ENCODE measurements at places on chromosomes 5 and 9.

DNA sequence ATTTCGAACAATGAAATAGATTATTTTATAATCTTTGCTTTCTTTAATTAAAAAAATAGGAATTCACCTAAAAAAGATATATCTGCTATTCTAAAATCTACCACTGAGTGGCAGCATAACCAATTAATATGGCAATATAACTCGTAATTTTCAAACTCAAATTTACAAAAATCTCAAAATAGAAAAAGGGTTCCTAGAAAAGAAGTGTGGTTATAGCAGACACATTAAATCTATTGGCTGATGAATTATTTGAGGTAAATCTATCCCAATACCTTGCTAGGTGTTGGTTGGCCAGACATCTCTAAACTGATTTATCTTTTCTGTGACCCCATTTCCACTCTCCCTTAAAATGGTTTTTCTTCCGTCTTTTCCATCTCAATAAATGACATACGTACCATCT lies 30.2 kb upstream of the NRG2 start:
- peak; percentile 28 for DNase-seq

- peak; percentile 4 for DNase-seq
Measured at GRCh38 chr9:123309611-123310010, 41.2 kb upstream of the STRBP start.

GRCh38 chr5:88686726-88687125 lies 196.3 kb downstream of the MEF2C start:
- no peak for DNase-seq

- no peak for DNase-seq
Measured at GRCh38 chr9:69976152-69976551, 67.5 kb upstream of the MAMDC2 start.

GRCh38 chr9:72952914-72953313 lies at the start of gene ALDH1A1:
Gene ALDH1A1, minus strand, starts transcription at chr9:72953053. Its CDS starts 53 bp downstream, at chr9:72953000.
- DNase-seq, result no peak

DNA sequence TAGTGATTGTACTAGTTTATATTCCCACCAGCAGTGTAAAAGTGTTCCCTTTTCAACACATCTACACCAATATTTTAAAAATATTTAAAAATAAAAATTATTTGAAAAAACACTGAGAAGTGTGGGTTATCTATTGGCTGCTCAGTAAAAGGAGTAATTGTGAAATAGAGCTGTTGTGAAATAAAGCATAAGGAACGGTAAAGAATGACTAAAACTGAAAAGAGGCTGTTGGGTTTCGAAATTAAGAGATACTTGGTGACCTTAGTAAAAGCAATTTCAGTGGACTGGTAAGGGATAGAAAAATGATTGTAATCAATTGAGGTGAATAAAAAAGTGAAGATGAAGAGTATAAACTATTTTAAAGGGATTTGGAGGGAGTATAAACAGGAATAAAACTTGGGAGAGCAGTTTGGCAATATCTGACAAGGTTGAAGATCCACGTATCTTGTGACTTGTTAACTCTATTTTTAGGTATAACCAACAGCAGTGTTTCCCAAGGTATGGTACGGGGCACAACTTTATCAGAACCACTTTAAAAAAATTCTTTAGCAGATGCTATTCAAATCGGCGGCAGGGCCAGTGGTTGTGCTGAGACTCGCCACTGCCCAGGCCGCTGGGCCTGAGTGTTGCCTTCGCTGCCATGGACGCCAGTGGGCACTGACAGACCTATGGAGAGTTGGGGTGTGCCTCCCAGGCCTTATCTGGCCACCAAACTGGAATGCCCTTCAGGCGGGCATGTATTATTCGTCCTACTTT lies 63.3 kb downstream of the TMEM38B start:
- no peak for DNase-seq

- DNase-seq, result no peak
Measured at GRCh38 chr5:32639943-32640342, 54.6 kb downstream of the SUB1 start.

DNA sequence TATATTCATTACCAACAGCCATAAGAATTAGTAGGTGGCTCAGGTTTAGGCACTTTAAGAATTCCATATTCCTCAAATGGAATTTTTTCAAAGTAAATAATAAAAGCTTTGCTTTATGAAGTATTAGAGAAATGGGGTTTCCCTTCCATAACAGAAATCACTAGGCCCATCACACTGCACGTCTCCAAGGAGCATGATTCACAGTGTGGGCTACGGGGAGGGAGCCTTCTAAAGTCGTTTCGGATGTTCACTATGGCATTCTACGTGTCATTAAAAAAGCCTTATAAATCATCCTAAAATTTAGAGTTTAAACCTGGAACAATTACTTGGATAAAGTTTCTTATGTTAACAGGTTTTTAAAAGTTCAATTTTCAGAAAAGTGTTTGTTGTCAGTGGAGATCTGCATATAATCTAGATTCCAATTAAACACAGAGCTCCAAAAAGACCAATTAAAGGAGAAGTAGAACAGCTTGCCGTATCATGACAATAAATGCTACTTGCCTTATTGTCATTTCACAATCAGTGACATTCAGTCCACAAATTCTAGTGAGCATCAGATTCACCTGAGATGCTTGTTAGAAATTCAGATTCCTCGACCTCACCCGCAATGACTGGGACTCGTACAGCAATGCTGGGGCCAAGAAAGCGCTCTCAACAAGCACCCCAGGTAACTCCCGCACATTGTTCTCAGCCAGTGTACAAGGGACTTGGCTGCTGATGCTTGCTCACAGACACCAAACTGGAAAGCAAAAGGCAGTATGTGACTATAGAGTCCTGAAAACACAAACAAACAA lies 115.7 kb downstream of the NFIB start:
- DNase-seq, result no peak

DNA sequence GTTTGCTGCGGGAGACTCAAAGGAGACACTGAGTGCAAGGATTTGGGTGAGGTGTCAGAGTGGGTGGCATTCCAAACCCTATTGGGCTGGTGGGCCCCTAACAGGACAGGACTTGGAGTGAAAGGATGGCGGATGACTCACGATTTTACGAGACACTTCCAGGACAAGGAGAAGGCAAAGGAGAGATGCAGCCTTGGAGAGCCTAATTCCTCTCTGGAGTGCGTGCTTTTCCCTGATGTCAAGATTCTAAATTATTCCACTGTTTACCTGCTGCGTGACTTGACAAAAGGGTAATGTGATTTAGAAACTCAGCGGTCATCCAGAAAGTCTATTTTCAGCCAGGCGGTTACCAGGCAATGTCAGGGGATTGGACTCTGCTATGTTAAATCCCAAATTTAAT lies 41.6 kb upstream of the CD180 start:
- DNase-seq, result no peak
